Putamen (tissue), 1 donor: ENCODE measurements at places on chromosomes 11 and 22.

- DNase-seq = no peak
Measured at GRCh38 chr11:34072832-34073231, 21.3 kb downstream of the CAPRIN1 start.

DNA sequence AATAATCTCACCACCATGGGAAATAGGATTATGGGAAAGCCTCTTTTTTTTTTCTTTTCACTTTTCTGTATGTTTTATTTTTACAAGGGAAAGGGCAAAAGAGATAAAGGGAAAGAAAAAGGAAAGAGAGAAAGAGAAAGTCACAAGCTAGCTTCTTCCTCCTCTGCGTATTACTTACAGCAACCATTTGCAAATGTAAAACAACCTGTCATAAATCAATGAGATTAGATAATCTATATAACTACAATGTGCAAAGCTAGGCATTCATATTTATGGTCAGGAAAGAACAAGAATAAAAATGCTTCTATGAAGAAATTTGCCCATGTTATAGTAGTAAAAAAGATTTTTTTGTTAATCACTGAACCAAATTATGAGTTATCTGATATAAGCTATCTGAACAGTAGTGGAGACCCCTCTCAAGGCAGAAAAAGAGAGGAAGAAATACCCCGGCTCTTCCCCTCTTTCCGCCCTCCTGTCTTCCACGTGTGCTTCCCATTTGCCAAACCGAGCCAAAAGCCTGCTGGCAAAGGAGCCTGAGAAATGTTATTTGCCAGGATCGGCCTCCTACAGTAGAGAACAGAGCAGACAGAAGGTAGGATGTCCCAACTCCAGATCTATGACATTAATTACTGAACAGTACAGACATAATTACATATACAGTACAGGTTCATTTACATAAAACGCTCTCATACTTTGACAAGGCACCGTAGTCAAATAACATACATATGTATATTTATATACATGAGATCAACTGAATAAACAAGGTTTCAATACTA lies 50.2 kb downstream of the ARHGAP32 start:
- no peak for DNase-seq

GRCh38 chr22:46075764-46076531 lies 74.4 kb upstream of the PPARA start:
- no peak for DNase-seq

- DNase-seq = no peak
Measured at GRCh38 chr22:30277547-30278344, 11.1 kb upstream of the OSM start.

DNA sequence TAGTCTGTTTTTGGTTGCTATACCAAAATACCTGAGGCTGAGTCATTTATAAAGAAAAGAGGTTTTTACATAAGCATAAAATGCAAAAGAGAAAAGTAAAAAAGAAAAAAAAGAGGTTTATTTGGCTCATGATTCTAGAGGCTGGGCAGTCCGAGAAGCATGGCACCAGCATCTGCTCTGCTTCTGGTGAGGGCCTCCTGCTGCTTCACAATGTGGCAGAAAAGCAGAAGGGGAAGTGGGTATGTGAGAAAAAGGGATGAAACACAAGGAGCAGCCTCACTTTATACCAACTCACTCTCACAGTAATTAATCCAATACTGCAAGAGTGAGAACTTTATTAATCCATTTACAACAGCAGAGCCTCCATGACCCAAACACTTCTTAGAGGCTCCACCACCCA lies 47.1 kb downstream of the MTNR1B start:
- no peak for DNase-seq

- DNase-seq = no peak
Measured at GRCh38 chr11:95768521-95768920, 21.1 kb downstream of the FAM76B start.

GRCh38 chr11:65884716-65885092 lies 3.6 kb downstream of the FIBP start:
- no peak for DNase-seq

DNA sequence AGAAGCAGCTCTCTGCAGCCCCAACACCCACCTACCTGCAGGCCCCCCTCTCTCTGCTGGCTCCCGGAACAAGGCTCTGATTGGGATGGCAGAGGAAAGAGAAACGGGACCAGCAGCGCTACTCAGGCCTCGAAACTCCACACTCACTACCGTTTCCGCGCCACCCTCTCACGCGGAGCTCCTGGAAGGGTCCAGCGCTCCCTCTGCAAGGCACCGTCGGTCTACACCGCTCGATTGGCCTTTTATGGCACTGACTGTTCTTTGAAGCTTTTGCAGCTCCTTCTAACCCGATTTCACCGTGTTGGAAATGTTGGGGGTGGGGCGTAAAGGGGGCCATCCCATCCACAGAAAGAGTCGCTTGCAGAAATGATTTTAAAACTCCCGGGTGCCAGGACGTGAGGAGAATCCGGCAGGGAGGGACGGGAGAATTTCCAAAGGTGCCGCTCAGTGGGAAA lies 323 bp upstream of the PANX1 start:
- DNase-seq = no peak

DNA sequence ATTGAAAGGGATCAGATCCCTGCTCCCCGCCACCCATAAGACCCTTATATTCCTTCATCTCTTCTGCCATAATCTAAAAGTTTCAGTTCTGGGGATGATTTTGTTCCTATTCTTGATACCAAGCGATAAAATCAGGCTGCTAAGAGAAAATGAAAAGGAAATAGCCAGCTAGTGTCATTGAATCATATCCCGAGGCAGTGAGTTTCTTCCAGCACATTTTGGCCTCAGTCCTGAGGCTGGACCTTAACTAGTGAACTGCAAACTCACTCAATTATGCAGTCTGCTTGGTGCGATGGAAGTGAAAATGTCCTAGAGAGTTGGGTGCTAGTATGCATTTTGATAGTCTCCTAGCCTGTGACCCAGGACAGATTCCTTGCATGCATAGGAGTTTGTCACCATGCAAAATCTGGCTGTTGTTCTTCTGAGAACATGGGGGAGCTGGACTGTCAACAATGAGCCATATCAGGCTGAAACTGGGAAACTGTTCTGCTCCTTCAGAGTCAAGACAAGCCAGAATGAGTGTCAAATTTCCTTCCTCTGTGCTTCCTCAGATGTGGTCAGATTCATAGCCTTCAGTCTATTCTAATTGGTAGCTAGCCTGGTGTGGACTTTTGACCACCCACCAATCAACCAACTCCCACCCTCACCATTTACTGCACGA lies 102.9 kb downstream of the CCDC81 start:
- no peak for DNase-seq
